Parietal lobe (tissue), 2 donors: ENCODE measurements at places on chromosomes 6 and 20. TPM values are rescaled to one million over a fixed set of nuclear protein-coding genes. Genes with fewer than 3 reads are reported as not detected.

CNBD2 gene
- total RNA-seq = 4.1 TPM

VSTM2L gene
- 50.7 TPM for total RNA-seq

TBC1D32 gene
- 73.9 TPM for total RNA-seq

FAM110A gene
- 9.1 TPM for total RNA-seq

FHL5 gene
- total RNA-seq = 0.63 TPM

TNFRSF21 gene
- total RNA-seq = 41.9 TPM

SRMS gene
- total RNA-seq = not detected

SLC22A2 gene
- total RNA-seq = not detected

PRR18 gene
- total RNA-seq = not detected

ZKSCAN8 gene
- total RNA-seq = 41.9 TPM

MUCL3 gene
- total RNA-seq = not detected

SRSF12 gene
- total RNA-seq = 38.2 TPM

DEF6 gene
- 1.6 TPM for total RNA-seq

OR12D3 gene
- not detected for total RNA-seq

HLA-F gene
- 0.94 TPM for total RNA-seq

SCAND1 gene
- total RNA-seq = 27.9 TPM

OR2B6 gene
- total RNA-seq = not detected

DNMT3B gene
- total RNA-seq = 11.9 TPM

SRF gene
- total RNA-seq = 12.5 TPM

SLC13A3 gene
- 13.1 TPM for total RNA-seq
